T-cell (primary cell): ENCODE measurements at places on chromosomes 1 and 21.

DNA sequence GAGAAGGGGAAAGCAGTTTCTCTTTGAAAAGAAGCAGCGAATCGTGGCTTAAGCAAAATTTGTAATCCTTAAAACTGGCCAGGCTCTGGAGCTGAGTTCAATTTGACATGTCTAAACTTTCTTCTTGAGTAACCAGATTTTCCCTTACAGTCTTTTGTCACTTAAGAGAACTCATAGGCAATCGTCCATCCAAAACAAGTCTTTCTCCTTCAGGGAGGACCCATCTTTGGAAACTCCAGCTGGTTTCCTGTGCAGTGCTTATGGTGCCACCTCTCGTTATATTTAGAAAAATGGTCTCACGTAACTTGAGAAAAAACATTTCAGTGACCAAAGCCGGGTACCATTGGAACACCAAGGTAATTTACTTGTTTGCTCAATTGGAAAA, 1.8 kb upstream of the PTTG1IP start:
- DNase-seq: no peak

DNA sequence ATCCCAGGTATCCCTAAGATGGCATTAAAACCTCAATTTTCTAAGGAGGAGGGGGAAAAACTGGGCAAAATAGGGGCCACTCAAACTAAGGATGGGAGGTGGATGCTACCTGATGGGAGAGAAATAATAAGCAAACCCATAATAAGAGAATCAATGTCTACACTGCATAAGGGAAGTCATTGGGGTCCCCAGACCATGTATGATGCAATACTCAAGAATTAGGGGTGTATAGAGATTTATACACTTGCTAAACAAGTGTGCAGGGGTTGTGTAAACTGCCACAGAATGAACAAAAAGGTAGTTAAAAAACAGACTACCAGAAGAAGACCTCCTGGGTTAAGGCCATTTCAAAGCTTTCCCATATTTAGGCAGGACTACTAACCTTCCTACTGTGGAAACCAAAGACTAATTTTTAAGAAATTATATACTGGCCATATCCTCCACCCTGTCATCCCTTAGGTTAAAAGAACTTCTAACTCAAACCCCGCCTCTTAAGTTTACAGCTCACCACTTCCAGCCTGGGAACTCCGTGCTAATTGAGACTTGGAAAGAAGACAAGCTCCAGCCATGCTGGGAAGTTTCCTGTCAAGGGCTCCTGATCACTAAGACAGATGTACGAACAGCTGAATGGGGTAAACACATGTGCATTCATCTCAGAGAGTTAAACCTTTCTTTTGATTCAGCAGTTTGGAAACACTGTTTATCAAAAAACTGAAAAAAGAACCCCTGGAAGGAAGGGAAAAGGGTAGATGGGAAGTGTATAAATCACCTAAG, 64.4 kb upstream of the TLR5 start:
- DNase-seq: no peak

GRCh38 chr1:181139631-181140061, 51.1 kb downstream of the IER5 start:
- no peak for DNase-seq

- DNase-seq: no peak
Measured at GRCh38 chr1:21673277-21673780, 4.2 kb upstream of the RAP1GAP start.

GRCh38 chr1:3290915-3291314, 163.6 kb upstream of the ARHGEF16 start:
- no peak for DNase-seq

GRCh38 chr1:179883745-179884138, 1.7 kb downstream of the TOR1AIP1 start:
- DNase-seq: peak; percentile 53

- no peak for DNase-seq
Measured at GRCh38 chr1:218967836-218968235, 205.8 kb upstream of the LYPLAL1 start.

- no peak for DNase-seq
Measured at GRCh38 chr1:26003262-26003661, 5.4 kb upstream of the PAFAH2 start.

- no peak for DNase-seq
Measured at GRCh38 chr1:53110370-53111072, 31.9 kb downstream of the SLC1A7 start.

DNA sequence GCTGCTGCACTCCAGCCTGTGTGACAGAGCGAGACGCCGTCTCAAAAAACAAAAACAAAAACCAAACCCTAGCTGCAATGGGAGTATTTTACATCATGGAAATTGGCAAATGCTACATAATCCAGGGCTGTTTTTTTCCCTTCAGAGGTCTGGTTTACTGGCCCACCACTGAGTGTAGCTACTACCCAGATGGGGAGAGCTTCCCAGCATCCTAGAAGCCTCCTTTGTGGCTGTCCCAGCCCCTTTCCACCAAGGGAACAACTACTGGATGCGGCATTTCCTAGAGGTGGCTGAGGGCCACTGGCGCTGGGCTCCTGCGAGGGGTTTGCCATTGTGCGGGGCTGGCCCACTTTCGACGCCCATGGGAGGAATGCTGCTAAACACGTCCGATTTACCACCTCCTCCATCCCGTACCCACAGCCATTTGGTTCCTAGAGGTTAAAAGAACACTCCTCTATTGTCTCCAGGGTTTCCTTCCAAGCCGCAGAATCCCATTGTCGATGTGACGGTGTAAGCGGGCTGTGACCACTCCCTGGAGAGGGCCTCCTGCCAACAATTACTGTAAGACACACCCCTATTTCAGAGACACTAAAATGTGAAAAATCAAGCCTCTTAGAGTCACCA, 55.4 kb downstream of the RUNX3 start:
- DNase-seq: no peak

- no peak for DNase-seq
Measured at GRCh38 chr1:2060072-2060471, 9.9 kb downstream of the PRKCZ start.

DNA sequence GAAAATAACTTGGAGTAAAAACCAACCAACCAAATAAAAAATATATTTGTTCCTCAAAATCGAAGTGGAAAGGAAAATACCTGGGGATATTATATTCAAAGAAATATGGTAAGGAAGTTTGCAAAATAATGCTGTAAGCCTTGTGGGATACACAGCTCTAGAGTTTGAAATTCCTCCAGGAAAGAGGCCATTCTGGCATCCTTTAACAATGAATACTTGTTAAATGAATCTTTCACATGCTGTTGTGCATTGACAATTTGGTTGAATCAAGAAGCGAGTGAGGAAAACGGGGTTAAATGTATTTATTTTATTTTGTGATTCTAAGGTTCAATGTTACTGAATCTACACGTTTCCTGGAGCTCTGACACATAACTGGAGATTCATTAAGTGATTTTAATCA, 30.5 kb upstream of the NTNG1 start:
- DNase-seq: no peak

GRCh38 chr1:150514913-150515327, 632 bp upstream of the FALEC start:
- DNase-seq: no peak

DNA sequence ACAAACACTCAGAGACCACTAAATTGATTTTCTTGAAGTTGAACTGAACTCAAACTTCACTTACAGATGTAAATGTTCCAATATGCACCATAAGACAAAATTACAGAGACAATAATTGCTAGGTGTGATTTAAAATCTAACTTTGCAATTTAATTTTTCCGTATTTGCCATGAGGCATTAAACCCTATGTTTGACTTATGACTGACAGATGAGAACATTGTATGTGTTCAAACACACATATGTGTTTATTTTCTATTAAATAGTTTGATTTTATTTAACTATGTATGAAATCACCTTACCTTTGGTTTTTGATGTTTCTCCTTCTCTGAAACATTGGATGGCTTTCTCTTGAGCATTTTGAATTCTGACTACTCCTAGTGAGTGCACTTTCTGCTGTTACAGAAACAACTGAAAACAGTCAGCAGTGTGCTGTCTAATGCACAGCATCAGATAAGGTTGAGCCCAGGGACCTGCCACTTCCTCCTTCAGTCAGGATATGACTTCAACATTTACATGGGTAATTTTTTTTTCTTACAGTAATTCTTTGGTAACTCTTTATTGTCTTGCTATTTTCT, at the start of gene SAMSN1:
SAMSN1 (minus strand) TSS at position 410 of the 575 bp plus-strand sequence; CDS start at position 356, 54 bp downstream.
- DNase-seq: peak; percentile 53

DNA sequence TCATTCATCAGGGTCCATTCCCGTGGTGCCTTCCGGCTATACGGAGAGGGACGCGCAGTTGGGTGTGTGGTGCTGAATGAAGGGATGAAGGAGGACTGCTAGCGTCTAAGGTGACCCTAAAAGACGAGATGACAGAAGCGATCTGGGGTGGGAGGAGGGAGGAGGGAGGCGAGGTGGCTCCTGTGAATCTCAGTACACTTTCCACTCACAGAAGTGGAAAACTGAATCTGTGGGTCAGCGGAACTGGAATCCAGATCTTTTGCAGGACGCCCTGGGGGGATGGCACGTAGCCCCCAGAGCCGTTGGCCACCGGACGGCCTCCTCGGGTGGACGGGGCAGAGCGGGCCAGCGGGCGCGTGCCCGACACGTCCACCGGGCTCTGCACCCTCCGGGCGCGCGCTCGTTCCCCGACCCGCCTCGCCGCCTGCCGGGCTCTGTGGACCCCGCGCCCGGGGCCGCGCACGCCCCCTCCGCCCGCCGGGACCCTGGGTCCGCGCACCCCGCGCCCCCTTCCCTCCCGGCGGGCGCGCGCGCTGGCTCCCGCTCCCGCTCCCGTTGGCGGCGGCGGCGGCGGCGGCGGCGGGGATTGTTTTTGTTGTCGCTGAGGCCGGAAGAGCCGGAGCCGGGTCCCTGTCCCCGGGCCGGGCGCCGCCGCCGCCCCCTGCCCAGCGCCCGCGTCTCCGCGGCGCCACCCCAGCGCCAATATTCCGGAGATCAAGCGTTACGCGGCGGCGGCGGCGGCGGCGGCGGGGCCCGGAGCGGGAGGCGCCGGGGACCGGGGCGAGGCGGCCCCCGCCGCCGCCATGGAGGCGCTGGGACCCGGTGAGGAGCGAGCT, at the start of gene AGO4:
AGO4 (plus strand) TSS at position 403 of the 836 bp plus-strand sequence; CDS start at position 804, 401 bp downstream.
- DNase-seq: no peak

- DNase-seq: no peak
Measured at GRCh38 chr1:81407000-81407821, 393.5 kb upstream of the ADGRL2 start.

GRCh38 chr1:67118191-67118590, 16.6 kb downstream of the C1orf141 start:
- DNase-seq: no peak

GRCh38 chr1:179803918-179804317, 60.8 kb downstream of the FAM163A start:
- no peak for DNase-seq

DNA sequence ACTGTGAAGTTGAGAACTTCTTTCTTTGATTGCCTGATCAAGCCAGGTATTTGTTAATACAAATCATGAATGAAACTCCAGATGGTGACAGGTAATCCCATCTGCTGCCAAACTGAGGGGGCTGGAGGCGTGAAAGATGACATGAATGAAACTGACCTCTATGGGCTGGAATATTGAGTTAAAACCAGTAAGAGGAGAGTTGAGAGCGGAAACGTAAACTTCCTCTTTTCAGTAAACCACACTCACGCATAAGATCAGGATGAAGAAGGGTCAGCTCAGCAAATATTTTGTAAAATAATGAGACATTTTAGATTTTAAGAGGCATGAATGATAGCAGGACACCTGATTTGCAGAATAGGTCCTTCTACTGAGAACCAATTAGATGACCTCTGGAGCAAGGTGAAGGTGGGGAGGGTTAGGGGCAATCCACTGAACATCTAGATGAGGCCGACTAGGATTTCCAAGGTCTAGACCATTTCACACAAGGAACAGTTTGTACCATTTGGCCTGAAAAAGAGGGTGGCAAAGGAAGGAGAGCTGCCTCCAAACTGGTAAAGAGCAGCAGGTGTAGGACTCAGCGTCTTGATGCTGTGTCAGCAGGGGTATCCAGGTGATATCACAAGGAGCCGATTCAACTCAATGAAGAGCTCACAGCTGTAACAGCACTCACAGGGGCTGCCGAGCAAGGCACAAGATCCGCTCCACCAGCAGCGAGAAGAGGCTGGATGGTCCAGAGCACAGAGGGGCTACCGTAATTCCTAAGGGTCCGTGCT, 132.6 kb downstream of the NTPCR start:
- DNase-seq: no peak

DNA sequence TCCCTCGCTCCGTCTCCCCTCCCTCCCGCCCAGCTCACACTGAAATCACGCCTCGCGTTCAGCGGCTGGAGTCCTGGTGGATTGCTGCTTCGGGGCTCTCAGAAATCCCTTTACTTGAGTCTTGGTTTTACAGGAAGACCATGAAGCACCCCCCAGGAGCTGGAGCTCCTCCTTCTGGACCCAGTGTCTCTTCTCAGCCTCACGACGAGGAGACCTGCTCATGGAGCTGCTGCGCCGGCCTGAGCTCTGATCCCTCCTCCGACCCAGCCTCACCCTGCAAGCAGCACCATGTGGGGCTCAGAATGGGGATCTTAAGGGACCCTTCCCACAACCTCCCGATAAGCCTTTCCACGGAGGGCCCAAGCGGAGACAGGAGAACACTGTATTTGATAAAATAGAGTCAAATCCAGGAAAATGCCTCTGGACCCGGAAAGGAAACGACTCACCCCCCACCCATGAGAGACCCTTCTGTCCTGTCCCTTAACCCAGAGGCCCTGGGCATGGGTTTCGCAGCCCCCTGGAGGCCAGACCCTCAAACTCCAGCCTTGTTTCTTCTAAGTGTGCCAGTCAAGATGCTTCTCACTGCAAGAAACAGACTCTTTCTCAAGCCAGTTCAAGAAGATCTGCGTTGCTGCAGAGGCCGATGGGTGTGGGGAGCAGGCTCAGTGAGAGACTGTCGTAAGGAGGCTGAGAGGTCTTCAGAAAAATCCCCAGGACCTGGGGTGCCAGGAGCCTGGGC, 26.1 kb downstream of the PDE9A start:
- DNase-seq: no peak

GRCh38 chr21:15468368-15468767, 261.4 kb upstream of the USP25 start:
- DNase-seq: no peak

- DNase-seq: peak; percentile 26
Measured at GRCh38 chr1:204128964-204129896, 22.6 kb downstream of the ETNK2 start.

DNA sequence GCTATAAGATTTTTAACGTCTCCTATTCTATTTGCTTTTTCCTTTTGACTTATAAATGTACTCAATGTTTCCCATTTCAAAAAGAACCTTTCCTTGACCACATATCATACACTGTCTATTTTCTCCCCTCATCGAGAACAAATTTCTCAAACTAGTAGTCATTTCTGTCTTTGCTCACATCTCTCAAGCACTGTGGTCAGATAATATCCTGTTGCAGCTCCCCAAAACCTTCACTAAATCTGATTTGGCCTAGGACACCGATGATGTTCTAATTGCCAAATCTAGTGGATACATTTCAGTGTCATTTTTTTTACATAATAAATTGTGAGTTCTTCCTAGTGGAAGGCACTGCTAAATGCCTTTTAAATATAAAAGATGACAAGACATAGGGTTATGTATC, 19.4 kb downstream of the CXADR start:
- no peak for DNase-seq

GRCh38 chr1:36710951-36711350, 228.2 kb upstream of the CSF3R start:
- no peak for DNase-seq

DNA sequence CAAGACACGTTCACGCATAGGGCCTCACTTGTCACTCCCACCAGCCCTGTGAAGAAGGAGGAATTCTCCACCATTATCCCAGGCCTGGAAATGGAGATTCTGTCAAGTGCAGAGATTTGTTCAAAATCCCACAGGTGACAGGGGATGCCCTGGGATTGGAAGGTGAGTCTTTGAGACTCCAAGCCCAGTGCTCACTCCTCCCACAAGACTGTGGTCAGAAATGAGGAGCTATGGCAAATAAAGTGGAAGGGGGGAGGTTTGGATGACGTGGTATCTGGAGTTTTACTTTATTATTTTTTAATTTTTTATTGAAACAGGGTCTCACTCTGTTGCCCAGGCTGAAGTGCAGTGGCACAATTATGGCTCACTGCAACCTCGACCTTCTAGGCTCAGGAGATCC, 12.8 kb upstream of the FOXO6 start:
- no peak for DNase-seq
